Activated CD4-positive, alpha-beta T cell treated with anti-CD3 and anti-CD28 coated beads for 4 hours (primary cell): ENCODE measurements at places on chromosomes 7 and 10.
A peak's percentile ranks its signal among the peaks of the same experiment; 100 is the strongest.

GRCh38 chr10:8979976-8980375 is 925.5 kb downstream of the GATA3 start:
- no peak for DNase-seq

GRCh38 chr7:68783684-68784083 is 814.6 kb upstream of the AUTS2 start:
- DNase-seq = no peak

DNA sequence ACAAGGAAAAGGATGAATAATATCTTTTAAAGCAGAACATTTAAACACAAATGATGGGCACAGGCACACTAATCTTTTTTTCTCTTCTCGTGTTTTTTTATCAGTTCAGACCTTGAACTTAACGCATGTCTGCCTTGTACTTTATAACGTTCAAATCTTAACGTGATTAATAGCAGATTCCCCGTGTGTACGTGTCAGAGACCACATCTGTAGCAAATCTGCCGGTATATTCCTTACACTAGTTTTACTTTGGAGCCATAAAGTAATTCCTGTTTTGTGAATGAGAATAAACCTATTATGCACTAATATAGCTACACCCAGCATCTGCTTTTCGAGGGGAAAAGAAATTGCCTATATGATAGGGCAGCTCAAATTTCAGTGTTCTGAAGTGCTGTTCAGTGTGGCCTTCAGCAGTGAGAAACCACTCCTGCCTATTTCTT is 166.0 kb upstream of the TCF7L2 start:
- no peak for DNase-seq

- no peak for DNase-seq
Measured at GRCh38 chr10:112214298-112214926, 30.8 kb upstream of the GPAM start.

DNA sequence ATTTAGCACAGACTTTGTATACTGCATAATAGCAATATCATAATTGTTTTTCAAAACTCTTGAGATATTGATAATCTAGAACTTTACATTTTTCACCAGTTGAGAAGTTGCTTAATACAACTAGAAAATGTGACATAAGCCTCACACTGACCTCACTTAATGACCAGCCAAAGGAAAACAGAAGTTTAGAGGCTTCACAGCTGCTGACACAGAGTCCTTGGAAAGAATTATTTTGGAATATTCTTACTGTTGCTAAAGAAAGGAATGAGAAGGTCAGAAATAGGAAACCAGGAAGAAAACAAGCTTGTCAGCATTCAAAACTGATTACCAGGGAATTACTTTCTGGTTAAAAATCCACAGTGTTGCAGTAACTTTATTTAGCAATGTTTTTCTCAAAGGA is 35.5 kb upstream of the WASL start:
- DNase-seq = no peak

GRCh38 chr10:86102451-86102850 is 264.1 kb downstream of the GRID1 start:
- DNase-seq = no peak

DNA sequence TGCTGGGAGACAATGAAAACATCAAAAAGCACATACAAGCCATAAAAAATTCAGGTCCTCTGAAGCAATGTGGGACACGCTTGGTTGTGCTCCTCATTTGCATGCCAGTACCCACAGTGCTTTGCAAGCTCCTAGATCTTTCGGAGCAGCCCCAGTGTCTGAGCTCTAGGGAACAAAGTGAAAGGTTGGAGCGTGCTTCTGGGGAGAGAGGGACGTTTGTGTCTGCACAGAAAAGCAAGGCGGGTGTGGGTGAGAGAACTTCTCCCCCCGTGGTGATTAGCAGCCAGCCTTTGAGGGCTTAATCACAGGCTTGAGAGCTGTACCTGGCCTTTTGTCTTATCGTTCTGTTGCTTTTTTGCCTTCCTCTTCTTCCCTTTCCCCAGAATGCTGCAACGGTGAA is 76.7 kb upstream of the HABP2 start:
- no peak for DNase-seq

GRCh38 chr10:70616761-70617160 is 14.2 kb upstream of the PRF1 start:
- no peak for DNase-seq

GRCh38 chr10:33739031-33739430 is 404.6 kb upstream of the NRP1 start:
- DNase-seq = no peak

GRCh38 chr7:926061-927030 is 28.1 kb downstream of the ADAP1 start:
- DNase-seq = no peak

GRCh38 chr7:6640246-6640721 is 3.2 kb downstream of the ZNF316 start:
- DNase-seq = peak; percentile 24

- DNase-seq = no peak
Measured at GRCh38 chr7:102898532-102898859, 14.3 kb upstream of the LRRC17 start.

DNA sequence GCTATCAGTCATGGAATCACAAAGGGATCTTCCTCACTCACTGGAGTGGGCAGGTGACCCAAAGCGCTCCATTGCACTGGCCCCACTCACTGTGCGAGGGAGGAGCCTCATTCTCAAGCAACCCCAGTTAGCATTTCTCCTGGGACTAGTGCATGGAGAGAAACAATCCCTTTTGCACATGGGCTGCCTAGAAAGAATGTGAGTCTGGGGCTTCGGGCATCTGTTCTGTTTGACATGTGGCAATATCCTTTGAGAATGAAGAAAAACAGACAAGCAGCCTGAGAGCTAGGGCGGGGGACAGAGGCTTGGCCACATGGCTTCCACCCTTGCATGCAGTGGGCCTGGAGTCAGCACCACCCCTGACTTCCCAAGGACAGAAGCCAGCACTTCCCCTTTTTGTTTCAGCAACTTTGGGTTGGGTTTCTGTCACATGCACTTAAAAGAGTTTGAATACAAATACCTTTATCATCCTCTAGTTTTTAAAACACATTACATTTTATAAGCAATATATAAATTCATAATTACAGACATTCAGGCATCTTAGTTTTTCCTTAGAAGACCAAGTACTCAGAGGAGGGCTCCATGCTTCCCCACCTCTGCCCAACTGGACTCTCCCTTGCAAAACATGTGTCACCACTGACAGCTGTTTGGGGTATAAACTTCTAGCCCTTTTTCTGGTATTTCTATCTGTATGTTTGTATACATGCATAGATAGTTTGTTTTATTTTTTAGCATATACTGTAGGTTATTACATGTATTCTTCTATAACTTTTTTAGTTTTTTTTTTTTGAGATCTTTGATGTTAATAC is 73.8 kb downstream of the RBM20 start:
- DNase-seq = no peak

DNA sequence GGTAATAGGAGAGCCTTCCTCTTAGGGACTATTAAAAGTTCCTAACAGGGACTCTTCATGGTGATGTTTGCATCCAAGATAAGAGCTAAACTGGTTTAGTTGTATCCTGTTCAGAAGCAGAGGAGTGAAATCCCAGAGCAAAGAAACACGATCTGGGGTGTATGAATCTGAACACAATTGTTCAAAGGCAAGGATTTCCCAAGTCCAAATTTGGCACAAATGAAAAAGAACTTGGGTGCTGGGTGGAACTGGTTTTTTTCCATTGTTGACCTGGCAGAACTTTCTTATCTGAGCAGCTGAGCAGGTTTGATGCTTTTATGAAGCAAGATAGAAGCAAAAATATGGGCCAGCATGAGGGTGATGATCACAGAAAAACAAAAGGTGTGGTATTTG is 6.0 kb downstream of the AGFG2 start:
- DNase-seq = no peak

DNA sequence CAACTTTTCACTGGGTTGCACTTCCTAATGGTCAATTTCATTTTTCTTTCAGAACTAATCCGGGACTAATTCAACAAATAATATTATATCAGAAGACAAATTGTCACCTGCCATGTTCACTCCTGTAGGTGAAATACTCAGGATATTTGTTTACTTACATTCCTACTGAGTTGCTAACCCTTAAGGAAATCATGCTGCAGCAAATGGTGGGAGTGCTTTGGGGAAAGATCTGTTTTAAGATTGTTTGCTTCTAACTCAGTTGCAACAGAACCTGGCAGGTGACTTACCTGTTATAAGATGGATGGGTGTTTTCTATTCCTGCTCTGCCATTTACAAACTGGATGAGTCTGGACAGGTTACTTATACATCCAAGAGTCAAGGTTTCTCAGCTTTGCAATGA is 81.8 kb downstream of the ZNF248 start:
- no peak for DNase-seq

DNA sequence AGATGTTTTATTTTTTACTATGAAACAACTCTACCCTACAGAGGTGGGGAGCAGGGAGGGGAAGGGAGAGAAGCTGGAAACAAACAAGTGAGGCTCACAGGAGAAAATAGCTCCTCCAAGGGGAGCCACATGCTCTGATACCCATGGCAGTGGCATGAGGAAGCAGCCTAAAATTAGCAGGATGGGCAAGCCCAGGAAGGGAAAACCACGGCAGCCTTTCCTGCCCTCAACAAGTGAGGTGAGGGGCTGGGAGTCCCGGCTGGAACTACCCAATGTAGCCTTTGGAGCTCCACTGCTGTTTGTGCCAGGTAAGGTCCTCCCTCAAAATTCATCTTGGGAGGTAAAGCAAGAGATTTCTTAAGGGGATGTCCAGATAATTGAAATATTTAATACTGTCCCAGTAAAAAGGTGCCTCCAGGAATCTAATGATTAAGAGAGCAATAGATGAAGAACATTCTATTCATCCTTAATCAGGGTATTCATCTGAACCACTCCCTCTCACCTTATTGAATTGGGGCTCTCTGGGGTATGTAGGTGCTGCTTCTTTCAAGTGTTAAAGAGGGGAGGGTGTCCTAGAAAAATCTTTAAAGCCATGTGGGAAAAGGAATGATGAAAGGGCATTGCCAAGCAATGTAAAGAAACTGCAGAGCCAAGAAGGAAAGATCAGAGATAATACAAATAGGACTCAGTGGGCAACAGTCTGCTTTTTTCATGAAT is 12.8 kb upstream of the HERC4 start:
- DNase-seq = no peak

- DNase-seq = no peak
Measured at GRCh38 chr10:11246752-11247467, 229.2 kb downstream of the CELF2 start.

GRCh38 chr10:123639131-123639530 is 27.0 kb upstream of the GPR26 start:
- no peak for DNase-seq
